ENCODE measurements at places on chromosomes 7 and 10.
A peak's percentile ranks its signal among the peaks of the same experiment; 100 is the strongest.

DNA sequence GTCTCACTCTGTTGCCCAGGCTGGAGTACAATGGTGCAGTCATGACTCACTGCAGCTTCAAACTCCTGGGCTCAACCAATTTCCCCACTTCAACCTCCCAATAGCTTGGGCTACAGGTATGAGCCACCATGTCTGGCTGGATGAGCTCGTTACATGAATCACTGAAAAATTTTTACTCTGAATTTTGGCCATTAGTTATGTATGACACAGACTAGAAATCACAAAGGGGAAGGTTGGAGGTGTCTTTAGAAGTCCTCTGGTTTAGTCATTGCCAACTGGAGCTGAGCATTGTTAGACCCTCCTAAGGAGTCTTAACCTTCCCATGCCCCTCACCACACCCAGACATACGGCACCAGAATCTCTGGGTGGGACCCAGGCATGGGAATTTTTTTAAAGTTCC, 34.7 kb downstream of the SVIL start:
- no peak for DNase-seq

GRCh38 chr7:30815951-30816644, 44.9 kb downstream of the MINDY4 start:
- DNase-seq, result no peak

GRCh38 chr7:25054819-25055519, 70.1 kb downstream of the CYCS start:
- no peak for DNase-seq

- DNase-seq, result no peak
These were observed 255.5 kb downstream of the AGMO start for GRCh38 chr7:15306296-15306695.

DNA sequence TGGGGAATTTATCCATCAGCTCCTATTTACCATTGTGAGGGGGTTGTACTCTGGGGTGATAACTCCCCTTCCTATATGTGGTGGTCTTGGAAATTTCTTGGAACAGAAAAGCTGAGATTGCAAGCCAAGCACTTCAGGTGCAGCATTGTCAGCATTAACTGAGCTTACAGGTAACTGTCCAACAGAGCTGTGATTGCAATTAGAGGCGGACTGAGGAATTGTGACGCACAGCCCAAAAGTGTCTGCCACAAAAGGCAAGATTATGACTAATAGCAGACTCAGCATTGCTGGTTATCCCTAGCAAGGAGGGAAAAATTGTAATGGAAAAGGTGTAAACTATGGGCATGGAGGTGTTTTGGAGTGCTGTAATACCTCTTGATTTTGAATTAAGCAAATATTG, 126.1 kb upstream of the AGR3 start:
- DNase-seq, result no peak

DNA sequence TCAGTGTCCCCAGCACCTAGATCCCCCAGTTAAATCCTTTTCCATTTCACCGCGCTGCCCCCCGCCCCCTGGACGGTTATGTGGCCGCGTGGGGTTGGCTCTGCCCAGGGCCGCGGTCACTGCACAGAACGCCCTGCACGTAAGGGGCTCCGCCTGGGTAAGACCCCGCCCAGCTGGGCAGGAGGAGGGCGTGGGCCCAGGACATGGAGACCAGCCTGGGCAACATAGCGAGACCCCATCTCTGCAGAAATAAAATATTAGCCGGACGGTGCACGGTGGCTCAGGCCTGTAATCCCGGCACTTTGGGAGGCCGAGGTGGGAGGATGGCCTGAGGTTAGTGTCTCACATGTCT, 650 bp upstream of the ZFAND2A start:
- peak; percentile 53 for DNase-seq

- DNase-seq, result no peak
These were observed 67.8 kb upstream of the NMT2 start for GRCh38 chr10:15236340-15236739.

GRCh38 chr7:82594665-82595064, 151.1 kb upstream of the CACNA2D1 start:
- no peak for DNase-seq

- no peak for DNase-seq
These were observed 32.2 kb upstream of the MCU start for GRCh38 chr10:72659694-72660093.

GRCh38 chr7:70389531-70390151, 742.3 kb upstream of the GALNT17 start:
- no peak for DNase-seq

- no peak for DNase-seq
These were observed 2.2 kb downstream of the IFT22 start for GRCh38 chr7:101319401-101319800.

DNA sequence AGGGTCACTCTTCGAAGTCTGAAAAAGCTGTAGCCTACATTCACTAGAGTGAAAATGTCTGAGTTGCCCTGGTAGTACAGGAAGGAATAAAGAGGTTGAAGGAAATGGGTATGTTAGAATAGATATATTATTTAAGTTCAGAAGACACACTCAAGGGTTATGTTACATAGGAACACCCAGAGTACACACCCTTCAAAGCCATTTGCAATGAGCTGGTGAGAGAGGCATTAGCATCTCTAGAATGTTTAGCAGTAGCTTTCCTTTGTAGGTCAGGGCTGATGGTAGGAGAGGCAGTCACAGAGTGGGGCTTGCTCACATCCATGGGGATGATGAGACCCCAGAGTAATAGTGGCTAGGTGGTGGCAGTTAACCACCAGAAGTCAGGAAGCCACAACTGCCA, 221.2 kb downstream of the SLC25A13 start:
- DNase-seq, result no peak

DNA sequence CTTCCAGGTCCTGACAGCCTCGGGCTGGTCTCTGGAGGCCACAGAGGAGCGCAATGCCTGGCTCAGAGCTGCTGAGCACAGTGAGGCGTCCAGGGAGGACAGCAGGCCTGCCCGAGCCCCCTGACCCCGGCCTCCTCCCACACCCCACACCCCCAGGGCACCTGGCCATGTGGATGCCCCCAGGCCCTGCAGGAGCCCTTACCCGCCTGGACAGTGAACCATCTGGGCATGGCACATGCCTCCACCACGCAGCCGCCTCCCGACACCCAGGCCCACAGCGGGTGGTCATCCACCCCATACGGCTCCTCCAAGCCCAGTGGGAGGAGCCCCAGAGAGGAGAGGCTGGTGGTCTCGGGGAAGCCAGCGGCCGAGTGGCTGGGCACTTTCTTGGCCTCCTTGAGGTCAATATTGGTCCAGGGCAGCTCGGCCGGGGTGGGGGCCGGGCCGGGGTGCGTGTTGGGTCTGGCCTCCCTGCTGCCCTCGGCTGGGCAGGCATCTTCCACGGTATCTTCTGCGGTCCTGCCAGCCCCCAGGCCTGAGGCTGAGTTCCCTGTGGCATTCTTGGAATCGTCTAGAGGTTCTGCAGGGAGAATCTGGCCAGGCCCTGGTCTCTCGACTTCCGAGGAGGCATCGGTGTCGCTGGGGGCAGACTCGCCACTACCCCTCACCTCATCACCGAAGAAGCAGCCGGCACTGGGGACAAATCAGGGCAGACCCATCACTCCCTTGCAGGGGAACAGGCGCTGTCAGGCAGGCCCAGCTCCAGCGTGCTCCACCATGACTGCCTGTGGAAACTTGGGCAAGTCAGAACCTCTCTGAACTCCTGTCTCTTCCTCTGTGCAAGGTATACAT, 18.6 kb downstream of the TECPR1 start:
- DNase-seq, result no peak

GRCh38 chr7:86978808-86979506, 80.5 kb downstream of the ELAPOR2 start:
- no peak for DNase-seq

DNA sequence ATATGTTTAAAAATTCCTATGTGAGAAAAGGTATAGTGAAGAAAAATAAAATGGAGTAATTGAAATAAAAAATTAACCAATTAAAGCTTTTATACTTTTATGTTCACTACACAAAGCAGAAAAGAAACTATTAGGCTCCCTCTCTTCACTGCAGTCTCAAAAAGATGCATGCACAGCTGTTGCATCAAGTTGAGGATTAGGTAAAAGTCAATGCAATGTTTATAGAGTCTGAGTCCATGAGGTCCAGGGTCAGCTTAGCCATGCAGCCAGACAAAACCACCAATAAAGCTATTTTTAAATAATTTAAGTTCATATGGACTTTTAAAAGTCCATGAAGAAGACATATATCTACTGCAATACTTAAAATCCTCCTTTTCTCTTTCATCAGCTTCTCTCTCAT, 31.1 kb upstream of the ING3 start:
- DNase-seq, result no peak

DNA sequence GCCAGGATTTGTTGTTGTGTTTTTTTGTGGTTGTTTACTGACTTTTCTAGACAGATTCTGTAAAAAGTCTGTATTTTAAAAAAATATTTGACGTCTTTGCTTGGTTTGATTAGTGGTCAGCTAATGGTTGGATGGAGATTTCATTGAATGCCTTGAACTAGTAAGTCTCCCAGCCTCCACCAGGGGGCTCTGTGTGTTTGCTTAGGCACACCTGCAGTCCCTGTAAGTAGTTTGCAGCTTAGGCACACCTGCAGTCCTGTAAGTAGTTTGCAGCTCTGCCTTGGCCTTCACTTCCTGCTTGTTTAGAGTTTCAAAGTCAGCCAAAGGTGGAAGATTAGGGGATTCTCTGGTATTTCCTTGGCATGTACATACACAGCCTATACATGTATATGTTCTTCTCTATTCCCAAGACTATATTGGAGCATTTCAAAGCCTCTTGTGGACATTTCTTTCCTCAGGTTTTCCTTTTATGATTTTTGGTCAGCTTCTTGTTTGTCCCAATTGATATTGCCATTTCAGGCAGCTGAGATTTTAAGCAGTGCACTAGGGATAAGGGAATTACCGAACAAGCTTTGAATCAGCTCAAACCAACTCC, 101.6 kb downstream of the CCSER2 start:
- DNase-seq, result peak; percentile 44

DNA sequence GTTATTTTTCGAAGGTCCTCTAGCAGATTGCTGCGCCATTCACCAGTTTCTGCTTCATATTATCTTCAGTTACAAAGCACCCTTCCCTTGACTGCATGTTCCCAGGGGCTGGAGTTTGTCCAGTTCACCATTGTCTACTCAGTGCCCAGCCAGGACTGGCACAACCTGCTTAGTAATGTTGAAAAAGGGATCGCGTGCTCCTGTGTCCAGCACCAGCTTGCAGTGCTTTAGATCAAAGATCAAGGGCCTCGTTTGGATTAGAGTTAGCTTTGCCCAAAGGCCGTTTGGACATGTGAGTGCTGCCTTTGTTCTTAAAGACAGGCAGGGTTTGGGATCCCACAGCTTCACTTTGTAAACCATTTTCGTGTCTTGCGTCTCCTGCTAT, 867 bp downstream of the ATP6V0E2 start:
- DNase-seq, result no peak

- no peak for DNase-seq
These were observed 29.3 kb upstream of the GGCT start for GRCh38 chr7:30533886-30534285.

DNA sequence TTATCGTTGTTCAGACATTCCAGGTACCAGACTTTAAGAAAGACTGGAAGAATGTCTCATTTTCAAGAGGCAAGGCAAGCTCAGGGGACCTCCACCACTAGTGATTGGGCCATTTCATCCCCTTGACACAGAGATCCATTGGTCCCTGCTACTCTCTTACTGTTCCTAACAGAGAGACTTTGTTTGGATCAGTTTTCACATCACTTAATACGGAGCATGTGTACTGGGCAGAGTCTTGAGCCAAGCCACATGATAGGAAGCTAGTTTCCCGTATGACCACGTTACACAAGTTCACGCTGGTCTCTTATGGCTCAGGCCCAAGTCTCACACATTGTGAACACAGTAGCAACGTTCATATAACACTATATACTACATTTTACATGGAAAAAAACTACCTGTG, 269.9 kb downstream of the BAMBI start:
- no peak for DNase-seq

- no peak for DNase-seq
These were observed 14.4 kb upstream of the WASL start for GRCh38 chr7:123763191-123763661.

GRCh38 chr7:70857793-70858545, 274.0 kb upstream of the GALNT17 start:
- no peak for DNase-seq

DNA sequence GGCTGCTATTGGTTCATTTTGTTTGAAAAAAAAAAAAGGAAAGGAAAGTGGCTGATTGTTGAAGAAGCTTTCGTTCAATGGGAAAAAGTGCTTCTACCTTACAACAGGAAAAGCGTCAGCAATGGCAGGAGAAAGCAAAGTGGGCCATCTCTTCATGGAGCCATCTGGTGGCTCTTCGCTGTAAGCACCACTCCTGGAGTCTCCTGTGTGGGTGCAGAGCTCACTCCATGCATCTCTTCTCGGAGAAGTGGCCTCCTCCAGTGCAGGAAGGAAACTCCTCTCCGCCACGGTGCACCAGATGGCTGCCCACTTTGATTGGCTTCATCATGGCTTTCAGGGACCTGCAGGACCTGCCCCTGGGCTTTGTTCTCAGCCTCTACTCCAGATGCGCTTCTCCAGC, 250.9 kb downstream of the PTEN start:
- DNase-seq, result no peak

GRCh38 chr10:12225444-12225843, 29.5 kb downstream of the CDC123 start:
- DNase-seq, result no peak

DNA sequence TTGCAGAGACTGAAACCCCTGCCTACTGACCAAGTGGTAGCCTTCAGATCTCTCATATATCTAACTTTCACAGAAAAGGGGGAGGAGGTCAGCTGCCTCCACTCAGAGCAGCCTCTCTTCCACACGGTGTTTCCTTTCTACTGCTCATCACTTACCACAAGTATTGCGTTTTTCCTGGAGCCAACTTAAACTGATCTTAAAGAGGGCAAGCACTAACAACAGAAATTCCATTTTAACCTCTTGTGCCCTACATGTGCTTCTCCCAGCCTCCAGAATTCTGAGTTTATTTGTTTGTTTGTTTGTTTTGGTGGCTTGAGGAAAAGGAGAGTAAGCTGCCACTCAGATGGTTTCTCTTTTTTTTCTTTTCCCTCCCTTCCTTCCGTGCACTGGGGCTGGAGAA, 19.1 kb downstream of the SKIDA1 start:
- no peak for DNase-seq

GRCh38 chr10:32207544-32207943, 139.4 kb downstream of the EPC1 start:
- no peak for DNase-seq

DNA sequence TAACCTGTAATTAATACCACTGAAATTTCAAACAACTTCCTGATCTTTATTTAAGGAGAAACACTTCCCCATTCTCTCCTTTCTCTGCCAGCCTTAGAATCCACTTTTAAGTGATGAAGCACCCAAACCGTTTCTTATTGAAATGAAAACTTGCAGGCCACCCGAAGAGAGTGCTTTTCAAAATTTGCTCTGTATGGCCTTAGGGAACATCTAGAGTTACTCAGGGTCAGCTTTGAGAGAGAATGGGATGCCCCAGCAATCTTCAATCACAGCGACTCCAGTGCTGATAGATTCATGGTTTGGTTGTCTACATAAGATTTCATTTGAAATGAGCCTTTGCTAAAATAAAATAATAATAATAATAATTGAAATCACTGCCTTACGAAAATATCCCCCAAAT, 323.1 kb downstream of the PCLO start:
- DNase-seq, result no peak
